Stimulated activated CD8-positive, alpha-beta memory T cell treated with anti-CD3 and anti-CD28 coated beads, Interleukin-4, amount 100 ng/mL, for 1 hour (primary cell): ENCODE measurements at places on chromosomes 12 and 14.

- DNase-seq, result no peak
These were observed 40.9 kb upstream of the VASH1 start for GRCh38 chr14:76720382-76720813.

DNA sequence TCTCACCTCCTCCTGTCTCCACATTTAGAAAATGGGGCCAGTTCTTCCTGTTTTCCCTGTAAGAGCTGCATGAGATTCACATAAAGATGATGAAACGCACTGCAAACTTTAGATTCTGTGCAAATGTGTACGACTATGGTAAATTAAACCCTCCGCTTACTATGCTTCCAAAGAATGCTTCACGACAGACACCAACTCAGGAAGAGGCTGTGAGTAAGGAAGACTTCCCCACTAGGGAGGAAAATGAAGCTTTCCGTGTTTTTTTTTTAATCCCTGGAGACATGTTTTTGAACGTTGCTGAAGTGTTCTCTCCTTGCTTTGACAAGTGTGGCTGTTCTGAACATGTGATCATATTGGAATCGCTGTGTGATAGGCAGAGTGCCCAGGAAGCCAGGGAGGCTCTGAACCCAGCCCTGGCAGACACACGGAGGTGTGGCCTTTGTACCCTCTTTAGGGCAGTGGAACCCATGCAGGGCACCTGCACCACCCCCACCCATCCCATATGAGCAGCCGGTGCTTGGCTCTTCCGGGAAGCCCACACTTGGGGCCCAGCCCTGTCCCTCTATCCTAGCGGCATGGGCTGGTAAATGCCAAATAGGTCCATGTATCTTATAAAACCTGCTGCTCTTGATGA lies 7.5 kb upstream of the SYNE3 start:
- no peak for DNase-seq

- no peak for DNase-seq
These were observed 41.0 kb upstream of the NCOR2 start for GRCh38 chr12:124608450-124608870.

DNA sequence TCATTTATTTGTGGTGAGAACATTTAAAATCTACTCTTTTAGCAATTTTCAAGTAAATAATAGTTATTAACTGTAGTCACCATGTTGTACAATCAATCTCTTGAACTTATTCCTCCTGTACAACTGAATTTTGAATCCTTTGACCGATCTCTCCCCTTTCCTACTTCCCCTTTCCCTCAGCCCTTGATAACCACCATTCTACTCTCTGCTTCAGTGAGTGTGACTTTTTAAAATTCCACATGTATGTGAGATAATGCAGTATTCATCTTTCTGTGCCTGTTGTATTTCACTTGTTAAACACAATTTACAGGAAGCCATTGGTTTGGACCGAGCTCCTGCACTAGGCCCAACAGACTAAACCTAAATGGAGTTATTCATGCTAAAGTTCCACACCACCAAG lies 458.9 kb upstream of the PDE3A start:
- DNase-seq, result no peak

- DNase-seq, result no peak
These were observed 32.8 kb downstream of the YEATS4 start for GRCh38 chr12:69392179-69392928.

DNA sequence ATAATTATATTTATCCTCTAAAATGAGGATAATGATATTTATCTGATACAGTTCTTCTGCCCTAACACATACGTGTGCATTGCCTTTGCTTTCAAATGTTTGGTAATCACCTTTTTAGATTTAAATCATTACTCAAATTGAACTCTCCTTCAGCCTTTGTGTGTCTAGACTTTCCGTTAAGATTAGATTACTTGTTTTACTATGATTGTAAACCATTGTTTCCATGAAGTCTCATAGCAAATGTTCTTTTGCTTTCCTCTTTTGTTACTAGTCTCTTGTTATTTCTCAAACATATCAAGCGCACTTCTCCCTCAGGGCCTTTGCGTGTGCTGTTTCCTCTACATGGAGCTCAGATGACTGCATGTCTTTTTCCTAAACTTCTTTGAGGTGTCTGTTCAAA lies 63.7 kb downstream of the ETV6 start:
- no peak for DNase-seq

DNA sequence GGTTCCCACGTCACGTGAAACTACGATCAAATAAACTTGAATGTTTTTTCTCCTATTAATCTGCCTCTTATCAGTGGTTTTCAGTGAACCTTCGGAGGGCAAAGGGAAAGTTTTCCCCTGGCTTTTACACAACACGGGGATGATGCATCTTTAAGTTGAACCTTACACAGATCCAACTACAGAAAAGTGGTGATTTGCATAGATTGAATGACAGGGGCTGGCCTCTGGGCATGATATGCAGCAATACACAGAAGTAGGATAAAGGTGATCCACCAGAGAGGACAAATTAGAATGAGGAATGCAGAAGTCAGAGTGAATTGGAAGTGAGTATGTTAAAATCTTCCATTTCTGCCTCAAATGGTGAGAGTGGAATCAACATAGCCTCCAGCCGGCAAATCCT lies 11.6 kb downstream of the GSG1 start:
- no peak for DNase-seq

DNA sequence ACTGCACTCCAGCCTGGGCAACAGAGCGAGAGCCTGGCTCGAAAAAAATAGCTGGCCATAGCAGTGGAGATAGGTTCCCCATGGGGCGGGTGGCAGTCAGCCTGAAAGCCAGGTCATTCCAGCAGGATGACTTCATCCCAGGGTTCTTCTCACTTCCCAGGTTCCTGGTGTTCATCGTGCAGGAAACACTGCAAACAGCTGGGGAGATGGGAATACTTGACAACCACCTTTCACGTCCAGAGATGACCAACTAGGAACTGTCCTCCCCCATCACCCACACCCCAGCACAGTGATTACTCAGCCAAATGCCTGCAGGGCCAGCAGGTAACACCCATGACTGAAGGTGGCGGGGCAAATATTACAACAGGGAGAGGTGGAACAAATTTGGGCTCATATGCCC lies 1.7 kb downstream of the VSIG10 start:
- DNase-seq, result no peak

DNA sequence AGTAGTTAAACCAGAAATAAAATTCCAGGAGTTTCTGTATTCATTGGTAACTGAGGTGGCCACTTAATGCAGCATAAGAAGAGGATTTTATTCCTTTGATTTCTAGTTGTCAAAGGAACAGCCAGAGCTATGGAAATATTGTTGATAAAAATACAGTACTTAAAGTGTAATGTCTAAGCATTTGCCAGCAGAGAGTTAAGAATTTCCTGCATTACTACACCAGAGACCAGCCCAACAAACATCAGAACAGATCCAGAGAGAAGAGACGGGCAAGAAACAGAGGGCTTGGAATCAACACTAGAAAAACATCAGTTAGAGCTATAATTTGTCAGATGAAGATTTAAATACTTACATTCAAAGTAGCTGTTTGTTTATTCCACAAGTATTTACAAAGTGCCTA lies 77.9 kb downstream of the ST8SIA1 start:
- no peak for DNase-seq

DNA sequence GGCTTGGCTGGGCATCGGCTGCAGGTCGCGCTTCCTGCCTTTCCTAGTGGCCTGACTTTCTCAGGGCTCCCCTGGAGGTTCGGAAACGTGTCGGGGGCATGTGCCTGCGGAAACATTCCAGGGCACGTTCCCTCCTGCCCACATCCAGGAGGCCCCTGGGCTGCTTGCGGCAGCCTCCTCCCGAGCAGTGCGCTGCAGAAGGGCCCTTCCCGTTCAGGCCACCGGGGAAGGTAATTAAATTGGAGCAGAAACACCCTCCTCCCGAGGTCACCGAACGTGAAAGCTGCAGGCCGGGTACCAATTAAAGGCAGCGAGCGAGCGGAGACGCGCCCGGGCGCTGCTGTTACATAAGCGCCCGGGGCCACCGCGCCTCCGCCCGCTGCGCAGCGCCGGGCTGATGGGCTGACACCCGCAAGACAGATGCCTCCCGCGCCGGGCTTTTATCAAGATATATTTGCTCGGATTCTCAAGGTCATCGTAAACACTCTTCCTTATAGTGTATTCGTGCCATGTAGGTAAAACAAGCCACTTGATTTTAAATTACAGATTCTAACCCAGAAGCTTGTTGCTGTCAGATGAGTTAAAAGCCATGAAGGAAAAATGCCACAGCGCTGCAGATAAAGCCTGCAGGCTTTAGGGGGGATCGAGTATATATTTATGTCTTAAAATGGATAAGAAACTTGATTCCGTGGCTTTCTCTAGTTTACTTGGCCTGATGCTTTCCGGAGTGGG lies 31.4 kb downstream of the SSPN start:
- DNase-seq, result no peak

DNA sequence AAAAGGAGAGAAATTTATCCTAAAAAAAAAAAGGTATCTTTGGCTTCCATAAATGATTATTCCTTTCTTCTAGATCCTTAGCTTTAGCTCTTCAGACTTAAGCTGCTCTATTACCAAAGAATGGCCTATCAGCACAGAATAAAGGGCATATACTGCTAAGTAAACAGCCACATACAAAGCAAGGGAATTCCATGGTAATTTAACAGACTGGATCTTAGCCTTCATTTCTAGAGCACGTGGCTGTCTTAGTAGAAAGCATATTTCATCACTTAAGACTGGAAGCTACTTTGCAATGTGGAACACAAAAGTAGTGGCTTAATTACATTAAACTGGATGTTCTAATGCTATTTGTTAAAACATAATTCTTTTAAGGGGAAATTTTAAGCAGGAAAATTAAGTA lies 23.1 kb downstream of the TMED10 start:
- no peak for DNase-seq

DNA sequence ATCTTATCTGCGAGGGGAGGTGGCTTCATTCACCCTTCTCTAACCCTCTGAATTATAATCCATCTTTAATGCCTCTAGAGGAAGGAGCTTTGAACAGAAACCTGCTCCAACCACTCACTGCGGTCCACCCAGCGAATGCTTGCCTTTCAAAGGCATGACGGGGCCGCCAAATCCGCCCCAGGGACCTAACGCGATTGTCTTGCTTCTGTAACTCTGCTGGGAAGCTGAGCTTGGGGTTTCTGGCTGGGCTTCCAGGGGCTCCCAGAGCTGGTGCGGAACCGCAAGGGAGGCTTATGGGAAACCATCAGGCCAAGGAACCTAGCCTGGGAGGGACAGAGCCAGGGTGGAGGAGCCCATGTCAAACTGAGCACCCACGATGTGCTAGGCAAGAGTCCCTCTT lies 231.2 kb upstream of the LHX5 start:
- DNase-seq, result no peak

- DNase-seq, result no peak
These were observed 134.6 kb downstream of the RBM19 start for GRCh38 chr12:113831476-113831875.

DNA sequence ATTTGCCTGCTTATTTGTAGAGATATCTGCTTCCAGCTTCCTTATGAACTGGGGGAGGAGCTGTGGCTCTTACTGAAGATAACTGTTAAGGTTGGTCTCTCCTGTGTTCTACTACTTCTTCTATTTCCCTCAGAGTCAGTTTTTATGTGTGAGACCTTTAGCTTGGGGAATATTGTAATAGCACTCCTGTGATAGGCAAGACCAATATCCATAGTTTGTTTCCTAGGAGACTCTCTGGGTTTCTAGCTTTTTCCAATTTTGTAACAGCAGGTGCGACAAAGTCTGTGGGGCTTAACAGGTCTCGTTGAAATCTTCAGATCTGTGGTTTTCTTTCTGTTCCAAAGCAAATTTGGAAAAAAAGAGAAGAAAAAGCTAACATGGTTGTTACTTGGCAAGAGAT lies at the start of gene OR10G3:
TSS of gene OR10G3 (minus strand) at position 101 of the 400 bp plus-strand sequence. CDS start 9,332 bp downstream, outside the sequence.
- DNase-seq, result no peak

DNA sequence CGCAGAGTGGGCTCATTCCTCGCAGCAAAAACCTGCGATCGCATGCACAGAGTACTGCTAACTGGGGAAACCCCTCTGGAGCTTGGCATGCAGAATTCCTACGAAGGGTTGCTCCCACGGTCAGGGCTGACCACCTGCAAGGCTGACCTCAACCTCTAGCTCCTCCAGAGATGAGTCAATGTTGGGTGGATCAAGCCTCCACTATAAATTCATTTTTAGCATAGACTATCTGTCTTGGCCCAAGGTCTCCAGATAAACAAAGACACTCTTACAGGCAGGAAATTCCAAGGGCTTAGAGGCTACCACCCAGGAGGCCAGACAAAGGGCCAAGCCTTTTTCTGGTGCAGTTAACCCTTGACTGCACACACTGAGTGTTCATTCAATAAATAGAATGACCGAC lies 296.5 kb downstream of the TMEM132D start:
- DNase-seq, result no peak

DNA sequence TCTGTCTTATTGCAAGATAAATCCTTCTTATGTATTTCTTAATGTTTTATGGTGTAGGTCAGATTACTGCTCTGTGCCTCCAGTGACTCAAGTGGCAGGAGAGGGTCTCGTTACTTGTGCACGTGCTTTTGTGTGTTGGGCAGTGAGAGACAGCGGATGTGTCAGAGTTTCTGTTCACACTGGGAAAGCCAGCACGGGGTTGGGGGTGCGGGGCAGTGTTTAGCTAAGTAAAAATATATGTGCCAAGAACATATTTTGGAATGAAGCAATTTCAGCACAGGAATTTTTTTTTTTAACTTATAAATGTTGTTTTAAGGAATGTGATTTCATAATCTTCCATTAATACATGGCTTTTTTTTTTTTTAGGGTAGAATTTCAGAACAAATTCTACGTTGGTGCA lies 4.5 kb upstream of the DNAH10 start:
- no peak for DNase-seq

- DNase-seq, result no peak
These were observed at the start of gene STAC3 for GRCh38 chr12:57250956-57251355. Gene STAC3 (minus strand): TSS chr12:57251187. CDS start chr12:57249636, 1,551 bp downstream.

GRCh38 chr12:115324949-115325593 lies 641.1 kb upstream of the TBX3 start:
- no peak for DNase-seq

- DNase-seq, result no peak
These were observed 14.8 kb downstream of the KMT5A start for GRCh38 chr12:123398550-123399254.

- DNase-seq, result no peak
These were observed 50.8 kb upstream of the GARIN6 start for GRCh38 chr12:99596762-99597161.

DNA sequence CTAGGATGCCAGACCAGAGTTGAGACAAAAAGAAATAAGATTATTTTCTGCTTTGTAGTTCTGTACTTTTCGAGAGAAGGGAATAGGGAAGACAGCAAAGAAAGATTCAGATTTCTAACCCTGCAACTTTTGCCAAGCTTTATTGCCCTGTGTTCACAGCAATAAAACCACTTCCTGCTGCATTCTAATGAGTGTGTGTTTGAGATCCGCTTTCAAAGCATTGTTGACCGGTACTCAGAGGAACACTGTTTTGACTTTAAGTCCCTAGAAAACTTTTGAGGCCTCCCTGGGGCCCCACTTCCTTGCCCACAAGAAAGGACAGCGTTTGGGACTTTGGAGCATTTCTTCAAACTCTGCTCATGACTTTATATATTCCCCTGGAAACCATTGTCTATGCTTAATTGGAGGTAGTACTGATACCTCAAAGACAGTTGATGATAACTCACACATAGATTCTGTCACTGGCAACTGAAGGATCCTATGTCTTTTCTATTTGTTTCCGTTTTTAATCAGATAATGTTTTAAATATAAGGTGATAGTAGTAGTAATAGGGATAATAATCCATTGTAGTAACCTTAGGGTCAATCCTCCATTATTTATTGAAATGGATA lies 1.3 kb downstream of the RNASE6 start:
- no peak for DNase-seq
